ENCODE measurements at places on chromosomes 7 and 10. TPM values are rescaled to one million over a fixed set of nuclear protein-coding genes. Genes with fewer than 3 reads are reported as not detected.

Gene CADPS2
- 0.53 TPM for total RNA-seq

Gene IFIT1B
- not detected for total RNA-seq

Gene ERVW-1
- not detected for total RNA-seq

Gene UNC5B
- total RNA-seq = 0.08 TPM

Gene MUC3A
- 0.10 TPM for total RNA-seq
